ENCODE measurements at places on chromosomes 16 and 17.

DNA sequence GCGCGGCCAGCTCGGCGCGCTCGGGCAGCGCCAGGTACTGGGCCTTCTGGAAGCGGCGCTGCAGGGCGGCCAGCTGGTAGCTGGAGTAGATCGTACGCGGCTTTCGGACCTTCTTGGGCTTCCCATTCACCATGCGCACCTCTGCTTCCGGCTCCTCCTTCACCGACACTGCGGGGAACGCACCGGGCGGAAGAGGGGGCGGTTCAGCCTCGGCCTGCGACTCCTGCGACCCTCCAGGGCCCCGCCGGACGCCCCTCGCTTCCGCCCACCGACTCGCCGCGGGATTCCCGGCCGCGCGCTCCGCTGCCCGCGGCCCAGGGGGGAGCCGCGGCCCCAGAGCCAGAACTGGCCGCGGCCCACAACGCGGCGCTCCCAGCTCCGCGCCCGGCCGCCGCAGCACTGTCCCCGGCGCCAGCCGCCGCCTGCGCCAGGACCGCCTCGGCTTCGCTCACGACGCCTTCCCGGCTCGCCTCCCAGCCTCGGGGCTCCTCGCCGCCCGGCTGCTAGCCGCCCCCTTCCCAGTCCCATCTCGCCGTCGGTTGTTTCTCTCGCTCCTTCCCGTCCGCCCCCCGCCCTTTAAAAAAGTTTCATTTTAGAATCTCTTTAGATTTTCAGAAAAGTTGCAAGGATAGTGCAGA lies 1.5 kb downstream of the DLX3 start:
- DNase-seq, result peak; percentile 34

DNA sequence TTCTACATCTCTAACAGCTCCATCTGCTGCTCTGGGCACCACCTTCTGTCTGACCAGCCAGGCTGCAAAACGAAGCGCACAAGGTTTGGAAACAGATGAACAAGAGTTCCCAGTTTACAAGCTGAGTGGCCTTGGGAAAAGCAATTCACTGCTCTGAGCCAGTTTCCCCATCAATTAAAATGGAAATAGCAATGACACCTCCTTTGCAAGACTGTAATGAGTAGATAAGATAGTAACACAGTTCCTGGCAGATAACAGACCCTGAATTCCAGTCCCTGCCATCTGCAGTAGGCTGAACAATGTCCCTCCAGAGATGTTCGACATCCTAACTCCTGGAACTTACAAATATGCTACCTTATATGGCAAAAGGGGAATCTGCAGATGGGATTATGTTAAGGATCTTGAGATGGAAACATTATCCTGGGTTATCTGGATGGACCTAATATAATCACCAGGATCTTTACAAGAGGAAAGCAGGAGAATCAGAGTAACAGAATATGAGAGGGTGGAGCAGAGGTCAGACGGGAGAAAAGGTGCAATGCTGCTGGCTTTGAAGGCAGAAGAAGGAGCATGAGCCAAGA lies 27.9 kb downstream of the CPPED1 start:
- DNase-seq, result no peak

DNA sequence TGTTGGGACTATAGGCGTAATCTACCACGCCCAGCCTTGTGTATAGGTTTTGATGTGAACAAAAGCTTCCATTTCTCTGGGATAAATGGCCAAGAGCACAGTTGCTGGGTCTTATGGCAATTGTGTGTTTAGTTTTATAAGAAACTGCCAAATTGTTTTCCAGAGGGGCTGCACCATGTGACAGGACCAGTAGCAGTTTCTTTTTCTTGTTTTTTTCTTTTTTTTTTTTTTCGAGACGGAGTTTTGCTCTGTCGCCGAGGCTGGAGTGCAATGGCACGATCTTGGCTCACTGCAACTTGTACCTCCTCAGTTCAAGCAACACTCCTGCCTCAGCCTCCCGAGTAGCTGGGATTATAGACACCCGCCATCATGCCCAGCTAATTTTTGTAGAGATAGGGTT lies 34.3 kb upstream of the CBX4 start:
- DNase-seq, result no peak

DNA sequence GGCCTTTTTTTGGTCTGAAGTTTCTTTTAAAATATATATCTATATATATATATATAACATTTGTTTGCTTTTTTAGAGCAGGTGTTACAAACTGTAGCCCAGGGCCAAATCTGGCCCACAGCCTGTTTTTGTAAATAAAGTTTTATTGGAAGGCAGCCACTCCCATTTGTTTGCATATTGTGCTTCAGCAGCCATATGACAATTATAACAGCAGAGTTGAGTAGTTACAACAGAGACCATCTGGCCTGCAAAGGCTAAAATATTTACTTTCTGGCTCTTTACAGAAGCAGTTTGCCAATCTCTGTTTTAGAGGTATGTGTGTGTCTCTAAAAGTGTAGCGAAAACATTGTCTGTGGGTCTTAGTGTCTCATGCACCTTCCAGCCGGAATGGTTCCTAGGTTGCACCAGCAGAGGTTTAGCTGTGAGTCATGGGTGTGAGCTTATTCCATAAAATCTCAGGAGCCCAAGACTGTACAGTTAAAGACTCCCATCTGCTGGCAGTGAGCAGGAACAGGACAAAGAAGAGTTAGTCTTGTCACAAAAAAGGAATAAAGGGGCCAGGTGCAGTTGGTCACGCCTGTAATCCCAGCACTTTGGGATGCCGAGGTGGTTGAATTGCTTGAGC lies 23.8 kb downstream of the LCMT1 start:
- DNase-seq, result no peak

DNA sequence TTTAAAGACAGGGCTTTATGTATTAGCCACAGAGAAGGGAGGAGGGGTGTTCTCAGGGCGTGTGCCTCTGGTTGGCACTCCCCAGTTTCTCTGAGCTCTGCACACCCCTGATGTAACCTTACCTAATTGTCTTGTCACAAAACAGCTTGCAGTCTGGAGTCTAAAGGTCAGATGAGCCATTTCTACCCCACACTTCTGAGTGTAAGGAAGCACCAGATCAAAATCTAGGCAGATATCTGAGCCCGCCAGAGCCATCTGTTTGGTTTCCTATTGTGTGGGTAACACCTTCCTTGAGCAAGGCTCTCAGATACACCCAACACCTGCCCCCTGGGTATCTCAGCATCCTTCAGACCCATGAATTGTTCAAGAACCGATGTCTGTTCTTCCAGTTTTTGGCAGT lies 15.5 kb downstream of the CDH1 start:
- no peak for DNase-seq

DNA sequence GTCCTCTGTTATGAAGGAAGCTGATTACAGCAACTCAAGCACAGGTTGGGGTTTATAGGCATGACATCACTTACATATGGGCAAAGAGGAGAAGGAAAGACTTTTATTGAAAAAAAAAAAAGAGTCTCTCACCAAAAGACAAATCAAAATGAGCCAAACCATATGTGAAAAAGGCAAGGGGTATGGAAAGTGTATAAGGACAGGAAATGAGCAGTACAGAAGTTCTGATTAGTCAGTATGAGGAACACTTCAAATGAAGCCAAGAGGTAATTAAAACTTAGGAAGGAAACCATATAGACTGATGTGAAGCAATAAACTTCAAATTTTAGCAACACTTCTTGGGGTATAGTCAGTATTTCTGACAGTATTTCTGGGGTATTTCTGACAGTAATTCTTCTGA lies 1372.6 kb downstream of the CDH11 start:
- no peak for DNase-seq
